ENCODE measurements at places on chromosomes 13 and 19. TPM values are rescaled to one million over a fixed set of nuclear protein-coding genes. Genes with fewer than 3 reads are reported as not detected.

APC2 gene
- 0.17 TPM for total RNA-seq

LYPD3 gene
- total RNA-seq: 0.15 TPM

CPB2 gene
- total RNA-seq: not detected

SWSAP1 gene
- 2.0 TPM for total RNA-seq

ZNF100 gene
- 6.3 TPM for total RNA-seq

GAPDHS gene
- not detected for total RNA-seq

DPF1 gene
- 0.40 TPM for total RNA-seq

ZNF681 gene
- total RNA-seq: 0.30 TPM

CLIP3 gene
- 5.0 TPM for total RNA-seq

LGI4 gene
- 9.0 TPM for total RNA-seq

HTR2A gene
- 0.05 TPM for total RNA-seq

CD22 gene
- 0.52 TPM for total RNA-seq

GRK1 gene
- total RNA-seq: 0.42 TPM

EID2 gene
- 9.9 TPM for total RNA-seq

NLRP11 gene
- total RNA-seq: not detected

NEK5 gene
- 0.25 TPM for total RNA-seq

CDADC1 gene
- total RNA-seq: 10.4 TPM

ANGPTL8 gene
- total RNA-seq: not detected

Measured in left ventricle myocardium superior (tissue), 1 donor.